Left lung (tissue), 14 donors: ENCODE measurements at places on chromosomes 12 and 14. TPM values are rescaled to one million over a fixed set of nuclear protein-coding genes. Genes with fewer than 3 reads are reported as not detected.

TMEM116 gene
- total RNA-seq = 19.8 TPM

- H3K27me3 ChIP-seq = no peaks in the 10 kb centered on the region
- peaks cover 12% of the 10 kb centered on the region for H3K4me1 ChIP-seq
These were observed 291.2 kb downstream of the ZFP36L1 start for GRCh38 chr14:68501614-68502052.

C12orf54 gene
- total RNA-seq = not detected

DNA sequence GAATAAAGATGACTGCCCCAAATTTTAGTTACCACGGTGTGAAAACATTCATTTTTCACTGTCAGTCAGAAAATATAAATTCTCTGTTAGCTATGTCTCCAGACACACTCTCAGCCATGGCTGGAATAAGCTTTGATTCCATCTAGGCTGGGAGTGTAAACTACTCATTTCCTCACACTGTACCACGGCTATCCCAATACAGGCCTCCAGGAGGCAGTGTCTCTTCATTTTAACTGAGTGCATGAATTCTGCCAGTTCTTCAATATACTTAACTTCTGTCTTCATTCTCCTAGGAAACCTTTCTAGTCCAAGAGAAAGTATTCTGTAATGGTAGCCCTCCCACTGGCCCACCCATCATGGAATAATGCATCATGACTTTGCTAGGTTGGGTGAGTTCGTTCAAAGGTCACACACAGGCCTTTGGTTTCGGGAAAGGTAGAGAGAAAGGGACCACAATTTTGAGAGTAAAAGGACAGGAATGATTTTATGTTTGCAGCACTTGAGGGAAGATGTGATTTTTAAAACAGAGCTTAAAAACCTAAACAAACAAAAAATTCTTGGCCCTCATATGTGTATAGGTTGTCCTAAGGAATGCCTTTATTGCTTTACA, 381.1 kb downstream of the SEC23A start:
- H3K27ac ChIP-seq = no peak overlapping the region
- H3K36me3 ChIP-seq = no peaks in the 10 kb centered on the region
- no peak overlapping the region for H3K4me3 ChIP-seq

GDF3 gene
- total RNA-seq = 0.52 TPM

L2HGDH gene
- total RNA-seq = 5.5 TPM

DNA sequence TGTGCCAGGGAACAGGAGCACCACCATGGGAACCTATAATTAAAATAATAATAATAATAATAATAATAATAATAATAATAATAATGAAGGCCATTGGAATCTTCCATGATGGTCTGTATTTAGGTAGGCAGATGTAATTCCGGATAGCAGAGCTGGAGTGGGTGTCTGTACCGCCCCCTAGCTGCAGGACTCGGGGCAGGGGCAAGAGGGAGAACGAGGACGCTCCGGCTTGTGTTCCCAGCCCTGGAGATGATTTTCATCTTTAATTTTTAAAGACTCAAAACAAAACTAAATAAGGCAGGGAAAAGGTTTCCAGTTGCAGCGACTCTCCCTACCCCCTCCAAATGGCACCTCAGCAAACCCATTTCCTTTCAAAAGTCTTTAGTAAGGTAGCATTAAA, 501.1 kb downstream of the VRK1 start:
- peaks cover 5% of the 10 kb centered on the region for H3K27me3 ChIP-seq
- no peak for DNase-seq
- H3K27ac ChIP-seq = no peak overlapping the region
- no peaks in the 10 kb centered on the region for H3K36me3 ChIP-seq
- no peak overlapping the region for H3K4me3 ChIP-seq

DNA sequence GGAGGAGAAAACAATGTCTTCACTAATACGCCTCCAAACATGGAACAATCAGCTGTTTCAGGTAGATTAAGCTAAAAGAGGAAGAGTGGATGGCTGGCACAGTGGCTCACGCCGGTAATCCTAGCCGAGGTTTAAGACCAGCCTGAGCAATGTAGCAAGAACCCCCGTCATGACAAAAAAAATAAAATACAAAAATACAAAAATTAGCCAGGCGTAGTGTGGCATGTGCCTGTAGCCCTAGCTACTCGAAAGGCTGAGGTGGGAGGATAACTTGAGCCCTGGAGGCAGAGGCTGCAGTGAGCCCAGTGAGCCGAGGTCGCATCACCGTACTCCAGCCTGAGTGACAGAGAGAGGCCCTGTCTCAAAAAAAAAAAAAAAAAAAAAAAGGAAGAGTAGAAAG, 1.2 kb upstream of the MED13L start:
- peaks cover 10% of the 10 kb centered on the region for H3K4me1 ChIP-seq
- H3K27me3 ChIP-seq = no peaks in the 10 kb centered on the region
- H3K4me3 ChIP-seq = no peak overlapping the region
- H3K27ac ChIP-seq = no peak overlapping the region
- no peaks in the 10 kb centered on the region for H3K36me3 ChIP-seq
- no peak for DNase-seq

CABP1 gene
- total RNA-seq = 0.38 TPM

GRCh38 chr14:49464885-49465284, 121.3 kb downstream of the RPS29 start:
- no peak overlapping the region for H3K27ac ChIP-seq
- H3K36me3 ChIP-seq = no peaks in the 10 kb centered on the region
- DNase-seq = no peak
- H3K4me1 ChIP-seq = no peaks in the 10 kb centered on the region

GRCh38 chr12:76274420-76275083, 73.7 kb downstream of the BBS10 start:
- no peak overlapping the region for H3K4me3 ChIP-seq
- H3K27ac ChIP-seq = no peak overlapping the region
- no peak for DNase-seq
- H3K4me1 ChIP-seq = no peaks in the 10 kb centered on the region

GRCh38 chr14:97250931-97251330, 453.7 kb downstream of the VRK1 start:
- H3K27me3 ChIP-seq = no peaks in the 10 kb centered on the region
- no peak overlapping the region for H3K4me3 ChIP-seq
- H3K4me1 ChIP-seq = no peaks in the 10 kb centered on the region
- no peak for DNase-seq

MORN3 gene
- total RNA-seq = 0.17 TPM

ADAMTS20 gene
- not detected for total RNA-seq

DNA sequence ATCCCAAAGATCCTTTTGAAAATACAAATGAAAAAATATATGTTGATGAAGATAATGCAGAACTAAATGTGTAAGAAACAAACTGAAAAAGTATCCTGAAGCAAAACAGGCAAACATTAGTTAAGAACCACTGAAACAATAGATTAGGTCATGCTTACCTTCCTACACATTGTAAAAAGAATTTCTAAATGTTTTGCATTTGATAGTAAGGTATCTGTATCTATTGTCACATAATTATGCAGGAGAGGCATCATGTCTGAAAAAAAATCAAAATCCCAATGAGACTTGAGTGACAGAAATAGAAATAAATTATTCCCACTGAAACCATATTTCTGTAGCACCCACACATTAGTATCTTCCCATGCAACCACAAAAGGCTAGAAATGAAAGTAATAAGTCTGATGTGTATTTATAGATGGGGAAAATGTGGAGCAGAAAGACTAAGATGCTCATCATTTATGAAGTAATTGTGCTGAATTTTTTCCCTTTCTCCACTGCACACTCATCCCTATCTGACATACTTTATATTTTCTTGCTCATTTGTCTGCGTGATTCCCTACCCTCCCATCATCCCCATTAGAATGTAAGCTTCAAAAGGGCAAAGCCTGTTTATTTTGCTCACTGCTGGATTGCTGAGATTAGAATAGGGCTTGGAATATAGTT, 43.5 kb downstream of the IPO8 start:
- H3K27ac ChIP-seq = no peak overlapping the region
- H3K4me3 ChIP-seq = no peak overlapping the region
- DNase-seq = no peak
- peaks cover 56% of the 10 kb centered on the region for H3K36me3 ChIP-seq

PTPN6 gene
- 145 TPM for total RNA-seq

GUCY2C gene
- total RNA-seq = not detected
